Right atrium auricular region (tissue), 2 donors: ENCODE measurements at places on chromosomes 3 and 15.

DNA sequence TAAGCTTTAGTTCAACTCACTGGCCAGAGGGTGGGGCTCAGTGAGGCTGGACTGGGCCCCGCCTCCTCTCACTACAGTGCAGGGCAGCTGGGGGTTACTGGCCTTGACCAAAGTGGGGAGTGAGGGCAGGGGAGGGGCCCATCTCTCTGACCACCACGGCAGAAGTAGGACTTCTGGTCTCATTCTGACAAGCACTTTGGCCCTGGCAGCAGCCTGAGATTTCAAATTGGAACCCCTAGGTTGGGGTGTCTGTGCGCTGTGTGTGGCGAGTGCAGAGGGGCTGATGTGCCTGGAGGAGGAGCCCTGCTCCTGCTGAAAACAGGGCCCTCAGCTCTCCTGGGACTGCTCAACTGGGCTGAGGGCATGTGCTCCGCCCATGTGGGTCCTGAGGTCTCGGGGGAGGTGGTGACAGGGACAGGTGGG lies 60.3 kb upstream of the RPL32 start:
- DNase-seq: no peak

DNA sequence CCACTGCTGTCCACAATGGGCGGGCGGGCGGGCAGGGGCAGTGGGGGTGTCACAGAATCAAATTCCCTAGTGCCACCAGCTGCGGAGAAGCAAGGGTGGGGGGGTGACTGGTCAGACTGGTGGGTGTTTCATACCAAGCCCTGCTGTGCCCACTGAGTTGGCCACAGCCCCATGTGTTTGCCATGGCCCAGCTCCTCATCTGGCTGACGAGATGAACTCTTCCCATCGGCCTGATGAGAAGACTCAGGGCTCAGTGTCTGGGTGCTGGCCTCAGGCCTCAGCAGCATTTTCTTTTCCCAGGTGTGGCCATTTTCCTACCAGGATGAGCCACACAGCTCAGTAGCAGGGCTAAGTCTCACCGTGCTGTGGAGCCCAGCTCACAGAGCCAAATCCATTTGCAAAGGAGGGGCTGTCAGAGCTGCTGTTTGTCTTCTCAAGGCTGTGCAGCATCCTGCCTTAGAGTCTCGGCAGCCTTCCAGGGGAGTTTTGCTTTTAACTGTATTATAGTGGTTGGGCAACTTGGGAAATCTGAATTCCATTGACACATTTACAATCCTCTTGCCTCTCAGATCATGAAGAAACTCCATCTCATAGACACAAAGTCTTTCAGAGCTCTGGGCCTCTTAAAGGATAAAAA lies 176.8 kb downstream of the ABHD5 start:
- no peak for DNase-seq

DNA sequence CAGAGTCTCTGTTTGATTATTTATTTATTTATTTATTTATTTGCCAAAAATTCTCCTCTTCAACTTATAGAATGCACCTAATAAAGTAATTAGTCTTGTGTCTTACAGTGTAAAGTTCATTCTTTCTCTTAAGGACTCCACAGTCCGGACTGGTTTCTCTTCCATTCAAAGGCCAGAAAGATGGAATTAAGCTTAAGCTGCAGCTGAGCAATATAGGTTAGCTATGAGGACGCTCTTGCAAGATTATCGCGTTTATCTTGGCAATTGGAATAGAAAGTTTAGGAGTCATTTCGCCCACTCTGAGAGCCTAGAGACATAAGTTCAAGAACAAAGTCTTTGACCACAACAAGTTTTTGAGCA lies 15.0 kb downstream of the TAGLN3 start:
- no peak for DNase-seq

- peak; percentile 73 for DNase-seq
These were observed at the start of gene TOPBP1 for GRCh38 chr3:133661454-133662277. TSS of gene TOPBP1 (minus strand) at chr3:133661941. CDS start at chr3:133661127, 814 bp downstream.

GRCh38 chr15:25251700-25252390 lies 187.0 kb downstream of the UBE3A start:
- no peak for DNase-seq

DNA sequence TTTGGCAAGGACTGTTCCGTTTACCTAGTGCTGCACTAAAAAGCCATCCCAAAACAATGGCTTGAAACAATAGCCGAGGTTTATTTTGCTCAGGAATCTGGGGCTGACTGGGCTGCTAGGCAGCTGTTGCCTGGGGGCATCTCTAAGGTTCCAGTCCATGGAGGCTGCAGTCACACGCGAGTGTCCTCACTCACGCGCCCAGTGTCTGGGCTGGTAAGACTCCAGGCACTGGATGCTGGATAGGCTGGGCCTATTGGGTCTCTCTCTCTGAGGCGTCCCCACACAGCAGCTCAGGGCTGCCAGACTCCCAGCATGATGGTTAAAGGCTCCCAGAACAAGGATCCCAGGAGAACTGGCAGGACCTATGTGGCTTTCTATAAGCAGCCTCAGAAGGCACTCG lies 34.2 kb downstream of the ALS2CL start:
- DNase-seq: peak; percentile 30

GRCh38 chr3:154829929-154830328 lies 250.2 kb upstream of the MME start:
- no peak for DNase-seq

- DNase-seq: no peak
These were observed 387.0 kb downstream of the ZBBX start for GRCh38 chr3:166993015-166993630.

GRCh38 chr3:50218448-50218847 lies 13.4 kb downstream of the SLC38A3 start:
- DNase-seq: no peak

DNA sequence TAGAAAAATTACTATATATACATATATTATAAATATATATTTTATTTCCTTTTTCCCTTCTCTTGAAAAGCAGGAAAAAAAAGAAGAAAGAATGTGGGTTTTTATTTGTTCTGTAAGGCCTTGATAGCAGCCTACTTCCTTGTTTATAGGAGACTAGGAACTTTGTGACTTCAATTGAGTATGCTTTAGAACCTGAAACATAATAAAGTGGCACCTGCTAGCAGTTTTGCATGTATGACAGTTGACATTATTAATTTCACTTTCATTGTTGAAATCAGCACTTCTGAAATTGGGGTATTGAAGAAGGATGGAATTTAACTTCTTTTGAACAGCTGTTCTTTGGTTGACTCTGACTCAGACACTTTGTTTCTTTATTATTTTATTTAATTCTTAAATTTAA lies 56.9 kb downstream of the GLCE start:
- DNase-seq: no peak

GRCh38 chr3:11145888-11146287 lies 8.4 kb upstream of the HRH1 start:
- DNase-seq: no peak

DNA sequence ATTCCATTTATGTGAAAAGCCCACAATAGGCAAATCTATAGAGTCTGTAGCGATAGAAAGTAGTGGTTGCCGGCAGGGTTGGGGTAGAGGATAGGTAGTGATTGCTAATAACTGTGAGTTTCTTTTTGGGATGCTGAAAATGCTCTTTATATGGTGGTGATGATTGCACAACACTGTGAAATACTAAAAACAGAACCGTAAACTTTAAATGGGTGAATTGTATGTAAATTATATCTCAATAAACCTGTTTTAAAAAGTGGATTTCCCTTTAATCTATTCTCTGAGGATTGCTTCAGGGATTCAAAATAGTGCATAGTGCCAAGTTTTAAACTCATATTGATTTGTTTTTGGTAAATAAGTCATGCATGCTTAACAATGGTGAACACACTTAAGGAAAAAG lies 140.2 kb downstream of the LPP start:
- DNase-seq: no peak

GRCh38 chr15:81560405-81560804 lies 186.4 kb upstream of the TMC3 start:
- DNase-seq: no peak

DNA sequence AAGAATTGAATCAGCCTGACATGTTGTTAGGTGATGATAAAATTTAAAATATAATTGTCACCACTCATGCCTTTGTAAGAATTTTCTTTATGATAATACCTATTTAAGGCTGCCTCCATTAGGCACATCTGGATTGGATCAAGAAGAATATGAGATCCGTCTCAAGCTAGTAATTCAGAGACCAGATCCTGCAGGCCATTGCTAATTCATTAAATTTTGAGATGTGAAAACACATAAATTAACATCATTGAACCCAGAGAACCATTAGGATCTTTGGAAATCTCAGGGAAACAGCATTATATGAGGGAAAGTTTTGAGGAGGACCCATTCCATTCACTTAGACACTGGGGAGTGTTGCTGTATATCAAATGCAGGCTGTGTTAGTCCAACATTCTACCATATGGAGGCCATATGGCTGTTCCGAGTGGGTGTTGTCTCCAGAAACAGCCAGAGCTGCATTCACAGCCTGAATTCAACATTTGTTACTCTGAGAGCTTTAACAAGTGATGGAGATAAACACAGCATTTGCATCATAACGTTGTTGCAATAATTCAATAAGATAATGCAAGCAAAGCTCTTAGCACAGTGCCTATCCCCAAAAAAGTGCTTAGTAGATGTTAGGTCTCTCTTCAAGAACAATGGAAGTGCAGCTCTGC lies 67.4 kb downstream of the DTWD1 start:
- DNase-seq: no peak

DNA sequence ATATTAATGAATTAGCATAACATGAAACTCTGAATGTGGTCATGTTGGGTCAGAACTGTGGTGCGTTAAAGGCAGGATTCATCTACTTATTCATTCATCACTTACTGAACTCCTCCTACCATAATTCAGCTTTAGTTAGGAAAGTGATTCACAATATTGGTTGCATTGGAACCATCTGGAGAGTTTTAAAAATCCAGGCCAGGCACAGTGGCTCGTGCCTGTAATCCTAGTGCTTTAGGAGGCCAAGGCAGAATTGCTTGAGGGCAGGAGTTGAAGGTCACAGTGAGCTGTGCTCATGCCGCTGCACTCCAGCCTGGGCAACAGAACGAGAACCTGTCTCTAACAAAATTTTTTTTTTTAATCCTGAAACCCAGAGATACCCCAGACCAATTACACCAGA lies 44.2 kb upstream of the ATG7 start:
- no peak for DNase-seq

GRCh38 chr15:56608140-56608778 lies 125.0 kb downstream of the ZNF280D start:
- no peak for DNase-seq

GRCh38 chr3:32177702-32178198 lies 60.7 kb upstream of the CMTM8 start:
- DNase-seq: peak; percentile 64

DNA sequence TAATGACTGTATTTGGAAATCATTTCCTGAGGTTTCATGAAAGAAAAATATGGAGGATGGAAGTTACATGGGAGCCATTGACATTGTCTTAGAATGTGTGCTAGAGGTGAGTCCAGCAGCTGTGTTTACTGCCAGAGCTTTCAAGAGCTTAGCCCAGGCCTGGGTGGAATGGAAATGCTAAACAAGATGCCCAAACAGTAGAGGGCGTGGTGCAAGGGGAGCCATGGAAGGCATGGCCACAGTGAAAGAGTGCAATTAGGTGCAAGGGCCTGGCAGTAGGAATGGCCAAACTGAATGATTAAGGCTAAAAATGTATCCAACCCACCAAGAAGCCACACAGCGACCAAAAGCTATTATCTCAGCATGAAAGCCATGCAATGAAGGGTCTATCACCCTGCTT lies 257.7 kb upstream of the NR2F2 start:
- DNase-seq: no peak

- no peak for DNase-seq
These were observed 1476.9 kb downstream of the OTOL1 start for GRCh38 chr3:162973428-162973917.

DNA sequence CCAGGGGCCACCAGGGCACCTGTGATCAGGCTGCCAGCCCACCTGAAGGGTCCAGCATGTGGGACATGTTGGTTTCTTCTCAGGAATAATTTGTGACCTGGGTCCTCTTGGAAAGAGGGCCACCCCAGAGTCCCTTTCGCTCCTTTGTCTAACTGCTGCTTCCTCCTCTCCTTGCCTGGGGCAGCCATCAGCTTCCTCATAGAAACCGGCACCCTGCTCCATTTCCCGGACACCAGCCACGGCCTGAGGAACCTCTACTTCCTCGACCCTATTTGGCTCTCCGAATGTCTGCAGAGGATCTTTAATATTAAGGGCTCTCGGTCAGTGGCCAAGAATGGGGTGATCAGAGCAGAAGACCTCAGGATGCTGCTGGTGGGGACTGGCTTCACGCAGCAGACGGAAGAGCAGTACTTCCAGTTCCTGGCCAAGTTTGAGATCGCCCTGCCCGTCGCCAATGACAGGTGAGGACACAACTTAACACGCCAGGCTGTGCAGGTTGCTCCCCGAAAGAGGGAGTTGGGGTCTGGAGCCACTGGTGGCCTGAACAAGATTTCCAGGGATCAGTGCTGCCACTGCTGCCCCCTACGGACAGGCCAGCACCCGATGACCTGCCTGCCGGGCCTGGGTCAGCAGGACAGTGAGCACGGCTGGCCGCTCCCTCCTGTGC lies 109.7 kb downstream of the LRRK1 start:
- DNase-seq: peak; percentile 26

- no peak for DNase-seq
These were observed 165.0 kb downstream of the FRMD5 start for GRCh38 chr15:44029940-44030568.

- DNase-seq: no peak
These were observed 15.4 kb downstream of the RAB6B start for GRCh38 chr3:133880287-133880686.

GRCh38 chr3:169147238-169148008 lies 516.1 kb downstream of the MECOM start:
- DNase-seq: peak; percentile 82

DNA sequence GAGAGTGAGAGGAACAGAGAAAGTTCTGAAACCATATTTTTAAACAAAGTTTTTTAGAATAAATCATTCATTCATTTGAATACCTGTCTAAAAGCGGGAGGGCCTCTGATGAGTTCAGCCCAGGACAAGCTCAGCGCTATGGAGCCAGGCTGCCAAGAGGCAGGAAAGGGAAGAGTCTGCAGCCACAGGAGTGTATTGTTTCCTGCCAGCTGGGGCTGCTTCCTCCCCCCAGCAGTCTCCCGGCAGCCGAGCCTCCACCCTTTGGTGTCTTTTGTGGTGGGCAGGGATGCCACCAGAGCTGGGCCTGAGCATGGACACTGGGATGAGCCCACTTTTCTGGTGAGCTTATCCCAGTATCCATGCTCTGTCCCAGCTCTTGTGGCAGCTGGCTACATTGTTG lies 199.5 kb upstream of the TPRG1 start:
- DNase-seq: no peak

- DNase-seq: no peak
These were observed 199.2 kb downstream of the IL5RA start for GRCh38 chr3:2910997-2911396.

DNA sequence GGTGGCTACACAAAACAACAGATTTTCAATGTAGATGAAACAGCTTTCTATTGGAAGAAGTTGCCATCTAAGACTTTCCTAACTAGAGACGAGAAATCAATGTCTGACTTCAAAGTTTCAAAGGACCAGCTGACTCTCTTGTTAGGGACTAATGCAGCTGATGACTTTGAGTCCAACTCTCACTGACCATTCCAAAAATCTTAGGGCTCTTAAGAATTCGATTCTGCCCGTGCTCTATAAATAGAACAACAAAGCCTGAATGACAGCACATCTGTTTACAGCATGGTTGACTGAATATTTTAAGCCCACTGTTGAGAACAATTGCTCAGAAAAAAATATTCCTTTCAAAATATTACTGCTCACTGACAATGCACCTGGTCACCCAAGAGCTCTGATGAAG lies 202.4 kb upstream of the PRICKLE2 start:
- no peak for DNase-seq

GRCh38 chr3:42189001-42189460 lies 77.0 kb downstream of the CCK start:
- no peak for DNase-seq

GRCh38 chr3:126544596-126545281 lies 14.0 kb downstream of the C3orf22 start:
- peak; percentile 57 for DNase-seq
